Pulmonary artery endothelial cell (primary cell): ENCODE measurements at places on chromosomes 5 and 9.

GRCh38 chr9:132669319-132669697 lies 475 bp downstream of the DDX31 start:
- DNase-seq = no peak

DNA sequence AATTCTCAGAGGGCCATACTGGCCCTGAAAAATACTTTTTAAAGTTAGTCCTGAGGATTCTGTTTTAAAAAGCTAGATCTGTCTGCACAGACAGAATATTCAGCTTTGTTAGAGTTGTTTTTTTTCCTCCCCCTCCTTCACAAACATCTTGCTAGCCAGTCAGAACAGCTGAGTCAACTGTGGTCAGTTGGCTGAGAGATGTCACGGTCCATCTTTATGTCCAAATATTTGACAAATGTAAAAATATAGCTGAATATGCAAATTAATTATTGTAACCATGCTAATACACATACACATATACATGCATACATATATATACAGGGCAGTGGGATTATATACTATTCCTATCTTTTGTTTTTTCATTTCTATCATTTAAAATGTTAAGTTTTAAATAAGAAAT lies 33.9 kb downstream of the UNC13B start:
- DNase-seq = no peak

GRCh38 chr9:95458666-95459065 lies 58.1 kb downstream of the PTCH1 start:
- DNase-seq = no peak

- DNase-seq = no peak
These were observed 291.3 kb upstream of the ADAMTSL1 start for GRCh38 chr9:18182636-18183035.

DNA sequence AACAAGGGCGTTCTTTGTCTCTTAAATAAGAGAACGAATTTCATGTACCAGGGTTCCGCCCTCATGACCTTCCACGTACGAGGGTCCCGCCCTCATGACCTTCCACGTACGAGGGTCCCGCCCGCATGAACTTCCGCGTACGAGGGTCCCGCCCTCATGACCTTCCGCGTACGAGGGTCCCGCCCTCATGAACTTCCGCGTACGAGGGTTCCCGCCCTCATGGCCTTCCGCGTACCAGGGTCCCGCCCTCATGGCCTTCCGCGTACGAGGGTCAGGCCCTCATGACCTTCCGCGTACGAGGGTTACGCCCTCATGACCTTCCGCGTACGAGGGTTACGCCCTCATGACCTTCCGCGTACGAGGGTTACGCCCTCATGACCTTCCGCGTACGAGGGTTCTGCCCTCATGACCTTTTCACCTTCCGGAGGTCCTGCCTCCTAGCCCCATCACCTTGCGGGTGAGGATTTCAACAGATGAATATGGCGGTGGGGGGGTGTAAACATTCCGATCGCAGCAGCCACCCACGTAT lies 273.9 kb upstream of the ADAMTS16 start:
- DNase-seq = no peak

DNA sequence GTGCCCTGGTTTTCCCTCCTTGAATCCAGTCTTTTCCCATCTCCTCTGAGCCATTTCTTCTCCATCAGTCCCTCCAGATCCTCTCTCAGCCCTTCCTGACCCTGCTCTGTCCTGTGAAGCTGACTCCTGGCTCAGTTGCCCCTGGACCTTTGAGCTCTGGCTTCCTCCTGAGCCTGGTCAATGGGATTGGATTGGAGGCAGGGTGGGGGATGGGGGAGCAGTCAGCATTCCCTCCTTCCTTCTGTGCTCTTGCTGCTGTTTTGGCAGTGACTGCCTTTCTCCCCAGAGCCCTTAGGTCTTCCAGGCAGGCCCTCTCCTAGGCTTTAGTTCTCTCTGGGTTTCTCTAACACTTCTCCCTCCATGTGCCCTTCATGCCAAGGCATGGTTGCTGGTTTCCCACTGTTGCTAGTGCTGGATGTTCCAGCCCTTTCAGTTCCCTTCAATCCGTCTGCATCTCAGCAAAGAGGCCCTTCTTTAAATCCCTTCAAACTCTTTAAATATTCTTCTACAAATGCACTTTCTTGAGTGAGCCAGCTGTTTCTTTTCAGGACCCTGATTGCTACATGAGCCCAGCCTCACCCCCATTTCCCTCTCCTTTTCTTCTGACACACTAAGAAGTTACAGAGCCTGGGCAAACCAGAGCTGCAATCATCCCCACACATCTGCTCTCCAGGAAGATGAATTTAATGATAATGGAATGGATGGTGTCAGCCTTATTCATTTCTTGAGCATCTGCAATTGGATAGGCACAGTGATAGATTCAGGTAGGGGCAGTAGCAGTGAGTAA lies 2.2 kb downstream of the TNFSF15 start:
- no peak for DNase-seq
